C1 segment of cervical spinal cord (tissue), 14 donors: ENCODE measurements at places on chromosomes 4 and X.

DNA sequence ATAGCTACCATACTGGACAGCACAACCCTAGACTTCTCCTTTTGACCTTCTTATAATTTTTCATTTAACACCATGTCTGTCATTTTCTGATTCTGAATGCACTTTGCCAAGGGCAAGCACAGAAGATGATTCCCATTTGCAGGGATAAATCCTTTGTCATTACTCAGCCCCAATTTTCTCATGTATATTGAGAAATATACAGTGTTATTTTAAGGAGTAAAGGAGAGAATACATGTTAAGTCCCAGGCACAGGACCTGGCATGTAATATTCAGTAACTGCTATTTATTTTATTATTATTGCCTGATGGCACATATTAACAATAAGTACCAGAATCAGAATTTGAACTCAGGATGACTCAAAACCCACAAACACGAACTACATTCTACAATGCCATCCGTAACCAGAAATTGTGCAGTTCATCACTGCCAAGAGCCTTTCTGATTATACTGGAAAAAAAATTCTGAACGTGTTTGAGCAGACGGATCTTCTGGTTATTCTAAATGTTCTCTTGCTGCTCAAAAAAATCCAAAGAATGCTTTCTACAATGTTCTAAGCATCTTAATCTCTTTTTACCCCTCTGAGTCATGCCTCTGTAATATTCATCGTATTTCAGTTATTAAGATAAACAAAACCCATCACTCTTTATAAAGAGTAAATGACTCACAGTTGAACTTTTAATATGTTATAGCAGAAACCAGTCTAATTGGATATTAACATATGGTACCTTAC, 170.0 kb downstream of the MID1 start:
- DNase-seq = no peak

DNA sequence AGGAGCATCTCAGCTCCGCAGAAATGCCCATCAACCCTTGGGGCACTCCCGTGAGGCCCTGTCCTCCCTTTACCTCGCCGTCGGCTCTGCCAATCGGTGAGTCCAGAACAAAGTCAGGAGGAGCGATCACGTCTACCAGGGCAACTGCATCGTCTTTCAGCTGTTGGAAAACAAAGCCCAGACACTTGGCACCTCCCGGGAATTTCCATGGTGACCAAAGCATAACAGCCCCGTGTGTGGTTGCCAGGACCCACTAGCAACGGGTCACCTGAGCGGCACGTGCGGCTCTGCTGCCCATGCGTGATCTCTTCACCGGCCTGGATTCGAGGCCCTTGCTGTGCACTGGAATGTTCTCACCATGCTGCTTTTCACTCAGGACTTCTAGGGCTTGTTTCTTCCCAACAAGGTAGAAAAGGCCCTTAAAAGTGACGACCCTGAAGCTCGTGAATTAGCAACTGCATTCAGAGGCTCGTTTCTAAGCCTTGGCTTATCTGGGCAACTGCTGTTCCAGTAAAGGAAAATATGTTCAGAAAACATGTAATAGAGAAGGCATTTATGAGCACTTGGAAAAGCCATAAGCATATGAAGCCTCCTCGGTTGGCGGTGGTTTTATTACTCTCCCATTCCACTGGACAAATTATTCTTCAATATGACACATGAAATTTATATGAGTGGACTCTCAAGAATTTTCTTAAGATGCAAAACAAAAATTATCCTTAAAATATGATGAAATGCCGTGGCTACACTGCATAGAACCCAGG, 69.5 kb downstream of the ACOX3 start:
- DNase-seq = no peak

GRCh38 chr4:173490256-173490655, 39.8 kb downstream of the HAND2 start:
- no peak for DNase-seq

DNA sequence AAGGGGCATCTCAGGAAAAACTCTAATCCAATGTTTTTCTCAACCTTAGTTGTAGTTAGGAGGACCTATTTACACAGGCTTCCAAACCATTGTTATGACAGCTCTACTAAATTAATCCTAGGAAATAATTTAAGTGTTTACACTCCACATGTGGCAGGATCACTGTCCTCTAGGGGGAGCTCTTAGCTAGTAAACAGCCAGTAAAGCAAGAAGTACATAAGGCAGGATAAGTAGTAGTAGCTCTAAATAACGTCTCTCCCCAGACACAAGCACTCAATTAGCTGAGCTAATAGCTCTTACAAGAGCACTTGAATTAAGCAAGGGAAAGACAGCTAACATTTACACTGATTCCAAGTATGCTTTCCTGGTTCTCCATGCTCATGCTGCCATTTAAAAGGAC, 37.3 kb downstream of the NUDT11 start:
- no peak for DNase-seq

GRCh38 chr4:87377816-87378215, 13.2 kb downstream of the HSD17B11 start:
- no peak for DNase-seq

DNA sequence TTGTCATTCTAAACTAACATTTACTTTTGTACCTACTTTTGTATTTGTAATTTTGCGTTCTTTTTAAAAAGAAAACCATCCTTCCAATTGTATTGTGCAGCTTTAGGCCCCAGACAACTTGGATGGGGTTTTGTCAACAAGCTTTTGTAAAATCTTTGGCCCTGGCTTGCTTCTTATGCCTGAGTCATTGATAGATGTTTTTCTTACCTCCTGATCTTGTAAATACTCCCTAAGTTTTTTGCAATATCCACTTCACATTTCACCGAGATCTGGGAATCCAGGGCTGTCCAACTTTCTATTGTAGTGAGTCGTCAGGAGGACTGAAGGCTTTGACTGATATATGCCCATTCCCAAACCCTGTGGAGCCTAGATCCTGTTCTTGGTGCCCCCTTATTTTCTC, 126.9 kb upstream of the GUCY1A1 start:
- DNase-seq = no peak

GRCh38 chrX:134006484-134007161, 21.2 kb upstream of the GPC3 start:
- no peak for DNase-seq

- DNase-seq = no peak
Measured at GRCh38 chrX:9333873-9334560, 130.8 kb upstream of the TBL1X start.

DNA sequence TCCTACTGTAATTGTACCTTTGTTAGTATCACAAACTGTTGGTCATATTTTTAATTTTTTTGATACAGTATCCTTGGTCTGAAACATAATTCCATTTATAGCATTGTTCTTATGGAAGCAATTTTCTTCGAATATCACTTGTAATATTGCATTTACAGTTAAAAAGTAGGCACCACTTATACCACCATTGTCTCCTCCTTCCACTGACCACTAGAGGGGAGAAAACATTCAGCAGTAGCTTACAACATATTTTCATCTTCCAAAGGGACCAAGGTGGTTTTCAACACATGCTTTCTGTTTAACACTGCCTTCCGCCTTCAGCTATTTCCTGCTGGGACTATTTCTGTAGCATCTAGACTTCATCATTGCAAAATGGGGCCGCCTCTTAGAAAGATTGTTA, 146.2 kb downstream of the COL4A6 start:
- no peak for DNase-seq

DNA sequence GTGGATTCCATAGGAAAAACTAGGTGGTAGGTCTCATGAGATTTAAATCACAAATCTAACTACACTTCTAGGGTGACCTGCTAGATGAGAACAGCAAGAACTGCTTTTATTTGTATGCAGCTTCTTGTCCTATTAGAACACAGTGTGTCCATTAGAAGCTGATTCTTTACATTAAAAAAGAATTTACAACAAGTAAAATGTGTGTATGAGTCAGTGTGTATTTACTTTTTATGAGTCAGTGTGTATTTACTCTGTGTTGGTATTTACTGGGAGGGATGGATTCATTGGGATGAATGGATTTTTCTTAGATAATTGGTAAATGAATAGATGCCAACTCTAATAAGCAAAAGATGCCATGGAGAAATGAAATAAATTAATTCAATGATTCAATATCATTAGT, 40.6 kb upstream of the XPNPEP2 start:
- no peak for DNase-seq

DNA sequence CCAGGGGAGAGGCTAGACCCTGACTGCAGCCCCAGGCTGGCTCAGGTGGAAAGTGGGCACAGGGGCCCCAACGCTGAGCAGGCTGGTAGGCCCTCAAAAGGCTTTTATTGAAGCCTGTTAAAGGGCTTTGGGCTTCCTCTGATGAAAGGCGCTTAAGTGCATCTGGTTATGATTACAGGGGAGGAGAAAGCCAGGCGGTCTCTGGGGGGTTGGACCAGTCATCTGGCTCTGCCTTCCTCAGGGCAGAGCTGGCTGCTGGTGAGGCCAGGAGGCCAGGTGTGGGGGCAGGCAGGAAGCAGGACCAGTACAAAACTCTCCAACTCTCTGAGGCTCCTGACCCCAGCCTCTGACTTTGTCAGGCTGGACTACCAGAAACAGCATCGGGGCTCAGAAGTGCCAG, 68.8 kb upstream of the BCOR start:
- DNase-seq = no peak

DNA sequence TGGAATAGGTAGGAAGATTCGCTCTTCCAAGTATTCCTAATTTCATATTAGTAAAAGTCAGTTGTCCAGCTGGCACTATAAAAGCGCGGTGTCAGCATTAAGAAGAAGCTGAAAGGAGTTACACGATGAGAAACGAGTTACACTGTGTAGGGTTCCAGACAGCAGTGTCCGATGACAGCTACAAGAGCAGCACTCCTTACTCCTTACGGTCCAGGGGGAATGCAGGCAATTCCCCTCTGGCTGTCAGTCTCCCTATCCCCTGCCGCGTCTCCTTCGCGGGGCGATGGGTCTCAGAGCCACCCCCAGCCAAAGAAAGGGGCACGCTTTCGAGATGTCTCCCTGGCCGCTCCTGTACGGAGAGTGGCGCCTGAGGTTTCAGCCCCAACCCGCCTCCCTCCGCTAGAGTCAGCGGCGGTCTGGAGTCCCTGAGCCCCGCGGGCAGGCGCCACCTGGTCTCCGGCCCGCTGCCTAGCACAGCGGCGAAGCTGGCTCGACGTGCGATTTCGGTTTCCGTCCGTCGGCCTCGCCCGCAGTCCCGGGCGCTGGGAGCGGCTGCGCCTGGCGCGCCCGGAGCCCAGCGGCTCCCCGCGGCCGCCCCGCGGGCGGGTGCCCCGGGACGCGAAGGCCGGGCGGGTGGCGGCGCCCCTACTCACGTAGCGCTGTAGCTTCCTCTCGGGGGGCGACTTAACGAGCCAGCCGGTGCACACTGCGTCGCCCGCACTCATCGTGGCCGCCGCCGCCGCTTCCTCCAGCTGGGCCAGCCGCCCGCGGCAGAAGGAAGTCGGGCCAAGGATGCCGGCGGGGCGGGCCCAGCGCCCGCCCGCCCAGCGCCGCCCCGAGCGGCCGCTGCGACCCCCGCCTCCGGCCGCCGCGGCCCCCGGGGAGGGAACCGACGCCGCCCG, at the start of gene GAB3:
Gene GAB3 (minus strand): TSS at position 777 of the 902 bp plus-strand sequence. CDS start 52 bp downstream, at position 725.
- DNase-seq = no peak

DNA sequence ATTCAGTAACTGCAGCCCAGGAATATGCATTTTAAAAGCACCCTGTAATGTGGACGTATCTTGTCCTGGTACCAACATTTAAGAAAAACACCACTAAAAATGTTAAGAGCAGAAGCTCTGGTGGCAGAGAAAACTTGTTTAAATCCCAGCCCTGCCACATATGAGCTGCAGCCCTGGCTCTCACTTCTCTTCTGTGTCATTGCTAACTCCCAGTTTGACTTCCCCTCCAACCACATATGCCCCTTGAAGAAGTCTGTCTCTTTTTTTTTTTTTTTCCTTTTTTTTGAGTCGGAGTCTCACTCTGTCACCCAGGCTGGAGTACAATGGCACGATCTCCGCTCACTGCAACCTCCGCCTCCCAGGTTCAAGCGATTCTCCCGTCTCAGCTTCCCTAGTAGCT, 14.8 kb downstream of the LHFPL1 start:
- DNase-seq = no peak

DNA sequence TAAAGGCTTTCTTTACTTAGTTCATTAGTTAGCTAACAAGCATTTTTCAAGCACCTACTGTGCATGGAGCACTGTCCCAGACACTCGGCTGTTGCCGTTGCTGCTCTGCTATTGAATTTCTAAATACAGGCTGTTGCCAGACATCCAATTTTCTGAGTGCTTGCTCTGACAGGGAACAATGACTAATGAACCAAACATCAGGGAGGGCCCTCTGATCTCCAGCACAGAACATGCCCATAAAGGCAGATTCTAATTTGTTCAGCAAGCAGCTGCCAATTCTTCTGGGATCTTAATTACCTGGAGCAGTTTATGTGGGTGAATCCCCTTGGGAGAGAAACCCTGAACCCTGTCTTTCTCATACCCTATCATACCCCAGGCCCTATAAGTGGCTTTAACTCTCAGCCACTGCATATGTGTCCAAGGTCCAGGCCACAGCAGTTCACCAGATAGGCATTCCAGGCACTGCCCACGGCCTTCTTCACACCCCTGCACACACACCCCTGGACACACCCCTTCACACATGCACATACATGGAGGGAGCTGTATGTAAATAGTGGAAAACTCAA, 27.9 kb downstream of the TSC22D3 start:
- no peak for DNase-seq

- no peak for DNase-seq
Measured at GRCh38 chr4:6054162-6054922, 36.1 kb upstream of the C4orf50 start.

GRCh38 chr4:86661006-86661405, 66.9 kb downstream of the PTPN13 start:
- DNase-seq = no peak

- DNase-seq = no peak
Measured at GRCh38 chr4:26030260-26030667, 116.2 kb downstream of the SMIM20 start.

- DNase-seq = no peak
Measured at GRCh38 chr4:8648296-8648695, 55.7 kb downstream of the CPZ start.

- no peak for DNase-seq
Measured at GRCh38 chr4:33465565-33465964, 2745.4 kb downstream of the PCDH7 start.

DNA sequence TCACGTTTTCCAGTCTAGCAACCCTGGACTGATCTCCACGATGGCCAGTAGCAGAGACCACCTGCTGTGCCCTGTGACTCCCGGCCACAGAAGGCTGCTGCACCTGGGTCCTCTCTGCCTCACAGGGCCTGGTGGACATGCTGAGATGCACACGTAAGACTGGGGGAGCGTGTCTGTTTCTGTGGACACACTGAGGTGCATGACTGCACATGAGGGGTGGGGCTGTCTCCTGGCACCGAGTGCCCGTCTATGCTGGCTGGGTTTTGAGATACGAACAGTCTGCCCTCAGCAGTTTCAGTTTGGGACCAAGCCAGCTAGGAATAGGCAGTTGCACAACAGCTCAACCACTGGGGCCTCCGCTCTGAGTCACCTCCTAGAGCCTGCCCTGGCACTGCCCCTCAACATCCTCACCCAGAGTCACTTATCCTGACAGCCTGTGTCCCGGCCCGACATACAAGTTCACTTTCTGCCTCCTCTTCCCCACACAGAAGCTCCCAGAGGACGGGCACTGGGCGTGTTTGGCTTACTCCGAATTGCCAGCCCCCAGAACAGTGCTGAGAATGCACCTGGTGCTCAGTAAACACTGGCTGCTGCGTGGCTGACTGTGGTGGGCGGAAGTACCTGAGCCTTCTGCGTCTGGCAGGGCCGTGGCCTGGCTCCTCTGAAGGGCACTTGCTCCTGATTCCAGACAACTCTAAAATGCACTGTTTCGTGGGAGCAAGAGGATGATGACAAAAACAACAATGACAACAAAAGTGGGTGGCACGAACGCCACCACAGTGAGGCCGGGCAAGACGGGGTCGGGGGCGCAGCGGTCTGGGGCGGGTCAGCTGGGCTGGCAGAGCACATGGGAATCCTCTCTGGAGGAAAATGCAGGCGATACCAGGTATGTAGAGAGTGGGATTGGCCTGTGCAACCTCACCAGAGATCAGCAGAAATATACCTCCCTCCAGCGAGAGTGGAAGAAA, 30.9 kb downstream of the RNF212 start:
- DNase-seq = no peak
